Foreskin fibroblast (primary cell): ENCODE measurements at places on chromosomes 2 and 18.

- DNase-seq: no peak
Observed at GRCh38 chr2:144526831-144527230, 6.9 kb upstream of the ZEB2 start.

DNA sequence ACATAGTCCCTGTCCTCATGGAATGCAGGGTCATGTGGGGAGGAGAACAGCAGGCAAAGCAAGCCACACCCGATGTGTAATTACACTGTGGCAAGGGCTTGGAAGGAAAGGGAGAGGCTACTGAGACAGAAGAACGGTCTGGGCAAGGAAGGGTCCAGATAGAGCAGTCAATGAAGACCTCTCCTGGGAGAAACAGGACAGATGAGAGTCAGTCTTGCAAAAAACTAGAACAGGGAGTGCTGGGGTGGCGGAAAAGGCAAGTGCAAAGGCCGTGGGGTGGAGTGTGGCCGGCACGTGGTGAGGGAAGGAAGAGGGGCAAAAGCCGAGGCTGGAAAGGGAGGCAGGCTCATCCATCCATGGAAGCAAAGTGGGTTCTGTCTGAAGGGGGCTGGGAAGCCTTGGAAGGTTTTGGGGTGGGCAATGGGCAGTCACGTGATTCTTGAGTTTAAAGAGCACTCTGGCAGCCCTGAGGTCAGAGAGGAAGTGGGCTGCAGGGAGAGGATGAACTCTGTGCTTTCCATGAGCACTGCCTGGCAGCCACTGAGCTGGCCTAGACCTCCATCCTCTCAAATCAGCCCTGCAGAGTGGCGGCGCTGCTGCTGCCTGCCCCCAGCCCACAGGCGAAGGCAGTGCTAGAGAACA lies 182.2 kb downstream of the INHBB start:
- peak; percentile 24 for DNase-seq

- DNase-seq: no peak
Observed at GRCh38 chr2:161415987-161416707, at the start of gene TBR1. TSS of gene TBR1 (plus strand) at chr2:161416297. CDS start at chr2:161416411, 114 bp downstream.

DNA sequence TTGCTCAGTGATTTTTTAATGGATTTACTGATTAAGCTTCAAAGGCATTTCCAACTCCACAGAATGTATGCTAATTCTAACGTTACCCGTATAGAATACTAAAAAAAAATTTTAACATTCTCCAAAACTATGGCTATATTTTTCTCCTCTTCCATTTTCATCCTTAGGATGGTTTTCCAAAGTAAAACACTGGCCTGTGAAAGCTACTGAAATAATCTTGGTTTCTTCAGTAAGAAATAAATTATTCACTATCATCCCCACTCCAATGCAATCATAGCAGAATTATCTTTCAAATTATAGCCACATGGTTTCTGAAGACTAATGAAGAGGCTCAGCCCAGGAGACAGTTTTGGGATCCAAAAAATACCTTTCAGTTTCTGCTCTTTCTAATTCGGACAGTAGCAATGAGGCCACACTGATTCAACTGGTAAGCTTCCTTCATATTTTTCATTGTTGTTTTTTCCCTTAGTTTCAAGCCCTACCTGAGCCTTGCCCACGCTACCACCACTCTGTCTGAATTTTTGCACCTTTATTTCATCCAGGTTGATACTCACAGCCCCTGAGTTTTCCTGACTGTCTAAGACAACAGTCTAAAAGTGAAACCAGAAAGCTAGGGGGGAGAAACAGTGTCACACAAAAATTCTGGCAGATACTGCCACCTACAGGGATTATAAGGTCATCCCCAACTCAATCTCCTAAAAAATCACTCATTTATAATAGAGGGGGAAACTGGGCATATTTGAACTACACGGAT lies 887.9 kb downstream of the NRXN1 start:
- DNase-seq: peak; percentile 46

GRCh38 chr2:46776687-46777327 lies 138.8 kb downstream of the MCFD2 start:
- peak; percentile 87 for DNase-seq

DNA sequence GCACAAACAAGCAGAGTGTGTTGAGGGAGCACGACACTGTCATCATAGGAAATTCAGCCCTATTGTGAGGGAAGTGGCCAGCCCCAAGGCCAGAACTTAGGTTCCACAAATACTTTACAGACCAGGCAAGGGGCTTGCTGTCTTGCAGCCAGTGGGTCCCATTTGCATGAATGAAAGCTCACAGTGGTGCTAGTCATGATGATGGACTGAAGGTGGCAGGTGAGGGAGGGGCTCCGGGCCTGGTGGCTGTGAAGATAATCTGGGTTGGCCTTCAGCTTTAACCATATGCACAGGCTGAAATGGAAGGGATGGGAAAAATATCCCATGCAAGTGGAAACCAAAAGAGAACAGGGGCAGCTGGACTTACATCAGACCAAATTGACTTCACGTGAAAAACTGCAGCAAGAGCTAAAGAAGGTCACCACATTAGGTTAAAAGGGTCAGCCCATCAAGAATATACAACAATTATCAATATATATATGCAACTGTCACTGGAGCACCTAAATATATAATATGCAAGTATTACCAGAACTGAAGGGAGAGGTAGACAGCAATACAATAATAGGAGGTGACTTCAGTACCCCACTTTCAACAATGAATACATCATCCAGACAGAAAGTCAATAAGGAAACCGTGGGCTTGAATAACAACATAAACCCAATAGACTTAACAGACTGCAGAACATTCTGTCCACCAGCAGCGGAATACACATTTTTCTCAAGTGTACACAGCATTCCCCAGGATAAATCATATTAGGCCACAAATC lies 39.6 kb downstream of the DCDC2C start:
- DNase-seq: no peak

GRCh38 chr2:37189452-37190153 lies 1.1 kb upstream of the SULT6B1 start:
- peak; percentile 88 for DNase-seq

- DNase-seq: peak; percentile 32
Observed at GRCh38 chr2:38147333-38148121, 71.6 kb upstream of the CYP1B1 start.

- DNase-seq: no peak
Observed at GRCh38 chr2:120350080-120350479, 4.1 kb downstream of the INHBB start.

DNA sequence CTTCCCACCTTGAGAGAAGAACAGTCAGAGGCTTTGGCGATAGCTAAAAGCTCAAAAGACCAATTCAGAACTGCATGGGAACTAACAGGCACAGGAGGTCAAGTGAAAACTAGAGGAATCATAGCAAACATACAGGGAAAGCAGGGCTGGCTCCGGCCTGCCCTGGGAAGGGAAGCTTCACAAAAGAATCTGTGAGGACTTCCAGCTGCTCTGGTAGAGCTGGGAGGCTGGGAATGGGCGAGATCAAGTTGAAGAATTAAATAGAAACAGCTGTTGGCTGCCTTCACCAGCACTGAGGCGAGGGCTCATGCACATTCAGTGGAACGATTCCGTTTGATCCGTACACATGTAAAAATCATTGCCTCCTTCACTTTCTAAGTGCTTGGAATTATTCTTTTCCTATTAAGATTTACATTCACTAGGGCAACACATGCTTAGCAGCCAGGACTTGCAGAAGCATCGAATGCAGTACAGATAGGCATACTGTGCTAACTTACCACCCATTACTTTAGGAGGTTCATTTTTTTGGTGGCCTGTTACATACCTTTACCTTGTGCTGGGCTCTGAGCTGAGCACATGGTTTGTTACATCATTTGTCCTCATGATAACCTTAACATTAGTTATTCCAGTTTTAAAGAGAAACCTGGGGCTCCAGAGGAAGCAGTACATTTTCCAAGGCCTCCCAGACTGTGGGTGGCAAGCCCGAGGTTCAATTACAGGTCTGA lies 125.4 kb upstream of the RNF152 start:
- peak; percentile 93 for DNase-seq

DNA sequence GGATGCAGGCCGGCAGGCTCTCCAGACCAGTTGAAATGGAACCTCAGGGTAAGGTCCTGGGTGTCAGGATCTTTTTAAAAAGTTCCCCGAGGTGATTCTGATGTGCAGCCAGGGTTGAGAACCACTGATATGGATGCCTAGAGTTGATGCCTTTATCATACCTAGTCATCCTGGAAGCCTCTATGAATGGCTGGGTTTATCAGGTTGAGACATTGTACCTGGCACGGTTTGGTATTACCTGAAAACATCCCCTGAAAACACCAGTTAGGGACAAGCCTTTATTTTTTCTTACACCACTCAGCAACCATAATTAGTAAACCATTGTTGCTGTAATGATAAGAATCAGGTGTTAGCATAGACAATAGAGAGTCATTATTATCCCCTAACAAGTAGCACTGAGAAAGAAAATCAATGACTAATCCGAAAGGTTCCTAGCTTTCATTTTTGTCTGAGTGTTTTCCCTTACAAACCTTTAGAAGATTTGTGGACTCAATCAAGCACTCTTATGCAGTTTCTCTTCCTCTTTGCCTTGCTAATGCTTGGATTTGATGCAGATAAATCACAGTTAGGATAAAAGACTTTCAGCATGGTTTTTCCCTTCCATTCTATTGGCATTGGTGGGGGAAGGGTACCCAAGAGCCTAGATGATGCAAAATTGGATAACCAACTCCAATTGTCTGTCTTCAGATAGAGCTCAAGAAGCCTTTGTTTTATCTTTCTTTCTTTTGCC lies 116.5 kb upstream of the LYPD6 start:
- DNase-seq: no peak

DNA sequence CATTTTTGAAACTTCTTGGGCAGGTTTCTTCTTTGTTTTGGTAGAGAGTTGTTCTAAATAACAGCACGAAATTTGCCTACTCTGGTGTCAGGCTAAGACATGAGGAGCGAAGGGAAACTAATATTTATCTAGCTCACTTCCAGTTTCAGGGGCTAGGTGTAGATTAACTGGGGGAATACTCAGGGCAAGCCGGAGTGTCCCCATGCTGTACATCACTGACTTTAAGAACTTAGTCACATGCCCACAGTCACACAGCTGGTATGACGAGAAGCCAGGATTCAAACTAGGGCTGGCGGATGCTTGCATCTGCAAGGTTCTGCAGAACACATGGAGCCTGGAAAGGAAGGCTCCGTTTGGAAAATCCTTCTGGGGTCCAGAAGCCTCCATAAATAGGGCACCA lies 133.3 kb downstream of the ALPK2 start:
- DNase-seq: no peak

DNA sequence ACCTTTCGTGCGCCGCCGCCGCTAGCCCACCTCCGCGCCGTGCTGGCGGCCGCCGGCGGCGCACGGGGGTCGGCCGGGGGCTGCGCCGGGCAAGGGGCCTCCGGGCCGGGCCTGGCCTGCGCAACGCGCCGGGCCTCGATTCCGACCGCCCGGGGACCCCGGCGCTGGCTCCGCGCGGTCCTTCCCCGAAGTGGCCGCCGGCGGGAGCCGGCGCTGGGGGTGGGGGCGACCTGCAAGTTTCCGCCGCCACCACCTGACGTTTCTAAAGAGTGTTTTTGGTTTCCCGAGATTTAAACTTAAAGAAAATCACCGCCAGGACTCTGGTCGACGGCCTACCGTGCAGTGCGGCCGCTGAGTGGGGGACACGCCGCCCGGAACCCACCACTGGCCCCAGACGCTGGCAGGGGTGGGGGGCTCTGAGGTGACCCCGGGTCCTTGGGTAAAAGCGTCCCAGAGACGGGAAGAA lies 3.8 kb upstream of the GATA6 start:
- DNase-seq: no peak
